ENCODE measurements at places on chromosomes 12 and 14. TPM values are rescaled to one million over a fixed set of nuclear protein-coding genes. Genes with fewer than 3 reads are reported as not detected.

Gene PRKD1
- not detected for total RNA-seq

Gene ANKLE2
- total RNA-seq, result 78.9 TPM

Gene KERA
- total RNA-seq, result not detected

Gene TBX3
- not detected for total RNA-seq

Gene TTC8
- 0.84 TPM for total RNA-seq

Gene ZC2HC1C
- total RNA-seq, result not detected

Gene TRMT5
- total RNA-seq, result 9.7 TPM

Gene CCDC92
- 23.0 TPM for total RNA-seq

Gene CLEC9A
- not detected for total RNA-seq

Gene TMTC2
- total RNA-seq, result 4.7 TPM

- DNase-seq, result no peak
These were observed 24.6 kb upstream of the NUDT14 start for GRCh38 chr14:105205673-105206208.

- DNase-seq, result peak; percentile 71
These were observed at the start of gene NIN for GRCh38 chr14:50830932-50831725. TSS of gene NIN (minus strand) at chr14:50831162. CDS start at chr14:50822056, 9,106 bp downstream.

GRCh38 chr14:32494609-32495434, 165.7 kb downstream of the AKAP6 start:
- DNase-seq, result no peak

GRCh38 chr12:22238211-22238610, 96.3 kb downstream of the ST8SIA1 start:
- no peak for DNase-seq

GRCh38 chr12:131134523-131135310, 181.0 kb downstream of the ADGRD1 start:
- no peak for DNase-seq

GRCh38 chr12:94658931-94659330, 8.6 kb upstream of the TMCC3 start:
- DNase-seq, result no peak

GRCh38 chr14:50800032-50800431, 30.9 kb downstream of the NIN start:
- DNase-seq, result no peak

GRCh38 chr12:93571365-93571924, 1.0 kb upstream of the SOCS2 start:
- peak; percentile 56 for DNase-seq

GRCh38 chr14:54564071-54564867, 2.7 kb upstream of the SAMD4A start:
- no peak for DNase-seq

GRCh38 chr12:43162138-43162537, 389.9 kb downstream of the ADAMTS20 start:
- DNase-seq, result no peak

DNA sequence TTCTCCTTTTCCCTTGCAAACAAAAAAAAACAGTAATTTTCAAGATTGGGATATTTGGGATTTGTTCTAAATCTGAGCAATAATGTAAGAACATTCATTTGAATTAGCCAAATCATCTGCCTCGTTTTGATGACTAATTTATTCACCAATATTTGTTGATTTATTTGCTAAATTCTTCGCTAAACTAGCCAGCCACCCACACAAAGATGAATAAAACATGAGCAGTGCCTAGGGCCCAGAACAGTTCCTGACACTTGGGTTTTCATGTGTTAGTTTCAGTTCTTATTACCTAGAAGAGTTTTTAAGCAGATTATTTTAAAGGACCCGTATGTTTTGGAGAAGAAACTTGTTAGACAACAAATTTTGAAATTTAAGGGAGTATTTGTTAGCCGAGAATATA, 1.4 kb downstream of the ETNK1 start:
- DNase-seq, result no peak

GRCh38 chr14:31884776-31885379, 192.2 kb upstream of the ARHGAP5 start:
- no peak for DNase-seq

DNA sequence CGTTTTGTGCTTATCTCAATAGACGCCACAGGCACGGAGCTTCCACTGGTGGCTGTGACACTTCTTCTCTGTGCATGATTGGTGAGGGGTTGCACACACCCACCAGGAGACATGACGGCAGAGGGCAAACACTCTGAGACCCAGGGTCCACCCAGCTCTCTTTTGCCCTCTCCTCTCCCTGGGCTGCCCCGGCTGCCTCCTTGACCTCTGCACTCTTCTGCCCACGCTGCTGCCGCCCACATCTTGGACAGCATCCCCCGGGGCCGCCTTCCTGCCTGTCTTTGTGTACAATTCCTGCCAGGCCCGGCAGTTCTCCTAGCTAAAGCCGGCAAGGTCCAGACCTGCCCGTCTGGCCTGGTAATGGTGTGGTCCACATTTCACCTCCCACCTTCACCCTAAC, 44.7 kb downstream of the DPF3 start:
- DNase-seq, result no peak

DNA sequence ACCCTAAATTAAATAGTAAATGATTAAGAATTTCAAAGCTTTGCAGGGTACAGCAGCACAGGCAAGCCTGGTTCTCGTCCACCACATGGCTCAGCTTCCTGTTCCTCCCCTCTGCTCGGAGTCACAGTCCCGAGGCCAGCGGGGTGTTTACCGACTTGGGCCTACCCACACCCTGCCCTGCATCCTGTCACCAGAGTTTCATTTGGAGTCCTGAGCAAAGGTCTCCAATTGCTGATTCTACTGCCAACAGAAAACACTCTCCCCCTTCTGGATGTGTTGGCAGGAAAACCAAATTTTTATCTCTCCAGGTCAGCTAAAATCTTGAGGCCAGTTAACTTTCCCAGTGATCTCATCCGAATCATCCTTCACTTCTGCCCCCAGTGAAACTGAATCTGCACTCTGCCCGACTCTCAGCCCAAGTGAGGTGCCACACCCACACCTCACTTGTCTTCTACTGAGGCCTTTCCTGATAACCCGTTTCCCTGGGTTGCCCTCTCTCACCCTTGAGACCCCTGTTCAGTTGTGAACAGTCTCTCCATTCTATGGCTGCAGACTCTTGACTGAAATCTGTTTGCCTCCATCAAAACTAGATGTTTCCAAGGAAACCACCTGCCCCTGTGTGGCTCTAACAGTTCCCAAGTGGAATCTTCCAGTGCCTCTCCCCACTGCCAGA, 71.2 kb downstream of the VCPKMT start:
- DNase-seq, result peak; percentile 70

GRCh38 chr12:2689879-2690278, 104.9 kb upstream of the FKBP4 start:
- DNase-seq, result no peak

- DNase-seq, result no peak
These were observed 43.9 kb downstream of the PPP4R3A start for GRCh38 chr14:91466192-91466591.

DNA sequence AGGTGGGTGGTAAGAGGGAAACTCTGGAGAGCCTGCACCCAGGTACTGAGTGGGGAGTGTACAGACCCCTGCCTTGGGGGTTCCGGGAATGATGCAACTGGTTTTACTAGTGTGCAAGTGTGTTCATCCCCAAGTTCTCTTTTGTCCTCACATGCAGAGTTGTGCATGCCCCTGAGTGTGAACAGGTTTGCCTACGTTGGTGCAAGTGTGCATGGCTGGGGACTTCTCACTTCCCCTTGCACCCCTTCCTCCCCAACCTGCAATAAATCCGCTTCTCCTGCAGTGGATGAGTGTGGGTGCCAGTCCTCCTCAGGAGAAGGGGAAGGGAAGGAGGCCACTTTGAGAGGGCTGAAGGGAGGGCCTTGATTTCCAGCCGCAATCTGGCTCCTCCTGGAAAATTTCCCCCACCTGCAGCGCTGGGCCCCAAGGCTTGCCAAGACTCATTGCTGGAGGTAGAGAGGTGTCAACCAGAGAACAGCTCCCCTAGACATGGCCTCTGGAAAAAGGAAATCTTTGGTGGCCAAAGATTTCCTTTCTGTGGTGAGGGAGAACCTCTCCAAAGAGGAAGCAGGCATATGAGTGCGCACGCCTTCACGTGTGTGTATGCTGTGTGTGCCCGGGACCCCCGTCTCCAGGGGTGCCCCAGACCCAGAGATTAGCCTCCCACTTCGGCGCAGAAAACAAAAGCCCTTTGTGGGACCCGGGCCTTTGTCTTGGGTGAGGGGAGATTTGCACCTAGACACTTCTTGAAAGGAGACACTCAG, 5.5 kb downstream of the AQP2 start:
- no peak for DNase-seq

DNA sequence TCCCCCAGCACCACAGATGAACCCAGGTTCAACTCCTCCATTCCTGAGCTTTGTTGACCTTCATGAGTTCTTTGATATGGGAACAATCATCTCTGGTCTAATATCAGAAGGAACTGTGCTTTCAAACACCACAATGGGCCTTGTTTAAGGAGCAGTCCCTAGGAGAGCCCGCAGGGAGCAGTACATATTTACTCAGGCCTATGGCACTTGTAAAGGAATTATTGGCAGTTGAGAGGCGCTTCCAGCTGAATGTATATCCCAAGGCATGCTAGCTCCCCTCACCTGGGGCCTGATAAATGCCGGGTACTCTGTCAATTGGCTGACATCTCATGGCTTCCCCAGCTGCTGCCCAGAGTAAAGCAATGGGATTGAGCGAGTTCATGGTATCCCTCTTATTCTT, 76.2 kb downstream of the ZFP36L1 start:
- no peak for DNase-seq

- DNase-seq, result no peak
These were observed 196.0 kb downstream of the DACT1 start for GRCh38 chr14:58833634-58834378.

- DNase-seq, result no peak
These were observed 8.0 kb downstream of the CHGA start for GRCh38 chr14:92930737-92931602.

DNA sequence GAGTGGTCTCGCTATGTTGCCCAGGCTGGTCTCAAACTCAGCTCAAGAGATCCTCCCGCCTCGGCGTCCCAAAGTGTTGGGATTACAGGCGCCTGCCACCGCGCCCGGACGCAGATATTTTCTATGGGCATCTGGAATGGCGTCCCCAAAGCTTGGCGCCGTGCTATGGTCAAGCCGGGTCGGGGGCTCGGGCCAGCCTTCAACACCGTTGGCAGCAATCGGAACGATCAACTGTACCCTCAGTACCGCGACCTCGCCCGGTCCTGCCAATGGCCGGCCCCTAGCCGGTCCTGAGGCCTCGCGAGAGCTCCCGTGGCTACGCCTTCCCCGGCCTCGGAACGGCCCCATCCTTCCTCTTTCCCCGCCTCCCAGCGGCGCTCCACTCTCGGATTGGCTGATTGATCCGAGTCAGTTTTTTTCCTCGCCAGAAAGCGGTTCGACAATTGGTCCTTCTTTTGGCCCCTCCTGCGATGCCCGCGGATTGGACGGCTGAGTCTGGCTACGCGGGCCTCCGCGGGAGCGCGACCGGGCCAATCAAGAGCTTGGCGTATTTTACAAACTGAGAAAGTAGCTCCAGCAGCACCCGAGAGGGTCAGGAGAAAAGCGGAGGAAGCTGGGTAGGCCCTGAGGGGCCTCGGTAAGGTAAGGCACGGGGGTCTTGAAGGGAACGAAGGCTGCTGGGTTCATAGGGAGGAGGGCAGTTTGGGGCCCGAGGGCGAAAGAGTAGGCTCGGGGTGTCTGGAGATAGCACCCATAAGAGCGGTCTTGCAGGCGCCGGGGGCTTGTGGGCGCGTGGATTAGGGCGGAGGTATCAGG, at the start of gene TROAP:
TSS of gene TROAP (plus strand) at position 548 of the 816 bp plus-strand sequence. CDS start 354 bp downstream, outside the sequence.
- DNase-seq, result peak; percentile 97
